ENCODE measurements at places on chromosomes 12 and 14.

- DNase-seq: no peak
Observed at GRCh38 chr12:97257726-97258125, 204.9 kb upstream of the RMST start.

DNA sequence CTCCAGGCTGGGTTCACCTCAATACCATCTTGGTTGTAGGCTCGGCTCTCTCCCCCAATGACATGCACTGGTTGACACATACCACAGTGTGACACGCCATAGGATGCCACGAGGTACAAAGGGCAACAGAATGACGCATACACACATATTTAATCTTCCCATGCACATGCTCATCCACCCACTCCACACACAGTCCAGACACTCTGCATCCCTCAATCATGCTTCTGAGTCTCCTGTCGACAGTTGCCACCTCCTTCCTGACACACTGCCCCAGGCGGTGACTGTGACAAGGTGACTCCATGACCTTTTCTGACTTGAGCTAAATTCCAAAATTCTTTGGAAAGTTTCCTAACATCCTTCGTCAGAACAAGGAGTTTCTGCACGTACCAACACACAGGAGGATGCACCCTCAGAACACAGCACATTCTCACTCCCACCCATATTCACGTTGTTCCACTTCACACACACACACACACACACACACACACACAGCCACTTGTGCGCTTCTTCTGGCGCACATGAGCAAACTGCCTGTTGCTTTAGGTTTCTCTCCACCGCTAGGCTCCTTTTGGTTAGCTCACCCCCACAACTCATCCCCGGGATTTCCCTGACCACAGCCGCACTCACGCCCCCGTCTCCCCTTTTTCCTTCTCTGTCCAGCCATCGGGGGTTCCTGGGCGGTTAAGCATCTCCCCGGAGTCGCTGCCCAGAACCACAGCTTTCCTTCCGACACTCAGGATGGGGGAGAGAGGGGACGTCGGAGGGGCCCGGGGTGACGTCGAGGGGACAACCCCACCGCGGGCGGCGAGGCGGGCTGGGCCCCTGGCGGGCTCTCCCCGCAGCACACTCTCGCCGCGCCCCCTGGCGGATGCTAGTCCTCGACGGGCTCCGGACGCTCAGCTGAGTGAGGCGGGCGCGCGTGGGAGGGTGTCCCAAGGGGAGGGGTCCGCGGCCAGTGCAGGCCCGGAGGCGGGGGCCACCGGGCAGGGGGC is 536 bp upstream of the WNT1 start:
- DNase-seq: no peak

- DNase-seq: no peak
Observed at GRCh38 chr12:50100561-50100960, 3.2 kb upstream of the GPD1 start.

- DNase-seq: no peak
Observed at GRCh38 chr12:108768591-108769500, 37.5 kb upstream of the CORO1C start.

GRCh38 chr14:92687681-92688433 is 60.6 kb downstream of the LGMN start:
- no peak for DNase-seq

GRCh38 chr14:34223373-34224148 is 238.5 kb downstream of the SPTSSA start:
- no peak for DNase-seq

DNA sequence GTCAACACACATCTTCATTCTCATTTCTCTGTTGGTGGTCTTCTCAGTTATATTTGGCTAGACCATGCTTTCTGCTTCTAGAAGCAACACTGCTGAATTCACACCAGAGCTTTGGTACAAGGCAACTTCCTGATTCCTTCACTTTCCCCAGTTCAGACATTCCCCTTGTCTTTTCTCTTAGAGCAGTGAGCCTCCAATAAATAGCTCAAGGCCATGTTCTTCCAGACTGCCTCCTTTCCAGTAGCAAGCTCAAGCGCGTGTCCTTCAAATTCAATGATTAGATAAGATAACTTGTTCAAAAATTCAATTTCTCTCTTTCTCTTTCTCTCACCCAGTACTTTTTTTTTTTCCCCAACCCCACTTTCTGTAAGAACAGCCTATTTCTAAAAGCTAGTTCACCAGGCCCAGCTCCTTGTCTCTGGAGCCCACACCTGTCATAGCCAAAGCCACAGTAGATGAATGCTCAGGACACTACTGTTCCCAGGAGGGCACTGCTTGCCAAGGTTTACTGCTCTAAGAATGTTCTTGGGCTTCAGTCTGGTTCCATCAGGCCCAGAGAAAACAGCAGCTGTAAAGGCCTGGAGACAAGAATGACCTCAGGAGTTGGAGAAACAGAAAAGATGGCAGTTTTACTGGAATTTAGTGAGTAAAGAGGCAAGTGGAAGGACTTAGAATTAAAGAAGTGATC is 17.7 kb downstream of the TBK1 start:
- DNase-seq: no peak

DNA sequence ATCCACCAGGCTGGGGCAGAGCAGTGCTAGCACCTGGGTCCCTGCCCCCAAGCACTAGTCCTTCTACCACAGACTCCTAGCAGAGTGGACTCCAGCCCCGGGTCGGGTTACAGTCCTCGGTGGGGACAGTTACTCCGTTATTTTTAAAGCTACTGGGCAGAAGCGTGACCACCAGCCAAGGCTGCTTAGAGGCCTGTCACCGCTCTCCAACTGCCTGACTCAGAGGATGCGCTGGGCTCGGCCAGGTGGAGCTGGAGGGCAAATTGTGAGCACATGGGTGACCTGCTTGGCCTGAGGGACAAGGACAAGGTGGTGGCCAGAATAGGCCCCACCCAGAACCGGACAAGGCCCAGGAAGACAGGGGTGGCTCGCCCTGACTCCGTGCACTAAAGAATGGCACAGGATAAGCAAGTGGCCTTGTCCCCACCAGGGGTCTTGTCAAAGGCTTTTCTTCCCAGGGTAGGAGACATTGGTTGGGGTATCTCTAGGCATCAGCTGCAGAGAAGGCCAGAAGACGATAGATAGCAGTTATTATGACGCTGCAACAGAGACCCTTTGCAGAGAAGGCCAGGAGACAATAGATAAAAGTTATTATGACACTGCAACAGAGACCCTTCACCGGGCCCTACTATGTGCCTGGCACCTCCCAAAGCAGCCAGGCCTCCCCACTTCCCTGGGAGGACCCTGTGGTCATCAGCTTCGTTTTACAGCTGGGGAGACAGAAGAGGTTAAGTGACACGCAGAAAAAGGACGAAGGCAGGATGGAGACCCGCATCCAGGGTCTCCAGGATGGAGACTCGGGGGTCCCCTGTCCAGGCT is 1.6 kb downstream of the ABCB9 start:
- no peak for DNase-seq

- DNase-seq: no peak
Observed at GRCh38 chr14:62734831-62735230, 310.4 kb downstream of the KCNH5 start.

DNA sequence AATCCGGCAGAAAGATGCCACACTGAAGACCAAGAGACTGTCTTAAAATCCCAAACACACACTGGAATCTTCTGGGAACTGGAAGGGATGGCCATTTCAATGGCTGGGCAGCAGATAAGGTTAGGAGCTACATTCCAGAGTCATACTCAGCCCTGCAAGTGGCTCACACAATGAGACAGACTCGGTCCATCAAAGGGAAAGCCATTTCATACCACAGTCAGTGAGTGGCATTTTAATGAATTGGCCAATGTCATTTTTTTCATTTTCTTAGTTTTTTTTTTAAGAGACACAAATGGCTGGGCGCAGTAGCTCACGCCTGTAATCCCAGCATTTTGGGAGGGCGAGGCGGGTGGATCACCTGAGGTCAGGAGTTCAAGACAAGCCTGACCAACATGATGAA is 17.9 kb downstream of the CIT start:
- DNase-seq: no peak

DNA sequence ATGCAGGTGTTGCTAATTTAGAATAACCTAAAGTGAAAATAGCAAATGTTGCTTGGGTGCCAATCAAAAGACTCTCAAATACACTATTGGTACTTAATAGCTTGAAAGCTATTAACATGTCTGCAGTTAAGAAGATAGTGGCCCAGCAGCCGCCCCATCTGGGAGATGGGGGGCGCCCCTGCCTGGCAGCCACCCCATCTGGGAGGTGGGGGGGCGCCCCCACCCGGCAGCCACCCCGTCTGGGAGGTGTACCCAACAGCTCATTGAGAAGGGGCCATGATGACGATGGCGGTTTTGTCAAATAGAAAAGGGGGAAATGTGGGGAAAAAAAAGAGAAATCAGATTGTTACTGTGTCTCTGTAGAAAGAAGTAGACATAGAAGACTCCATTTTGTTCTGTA is 923.1 kb upstream of the MDGA2 start:
- no peak for DNase-seq

DNA sequence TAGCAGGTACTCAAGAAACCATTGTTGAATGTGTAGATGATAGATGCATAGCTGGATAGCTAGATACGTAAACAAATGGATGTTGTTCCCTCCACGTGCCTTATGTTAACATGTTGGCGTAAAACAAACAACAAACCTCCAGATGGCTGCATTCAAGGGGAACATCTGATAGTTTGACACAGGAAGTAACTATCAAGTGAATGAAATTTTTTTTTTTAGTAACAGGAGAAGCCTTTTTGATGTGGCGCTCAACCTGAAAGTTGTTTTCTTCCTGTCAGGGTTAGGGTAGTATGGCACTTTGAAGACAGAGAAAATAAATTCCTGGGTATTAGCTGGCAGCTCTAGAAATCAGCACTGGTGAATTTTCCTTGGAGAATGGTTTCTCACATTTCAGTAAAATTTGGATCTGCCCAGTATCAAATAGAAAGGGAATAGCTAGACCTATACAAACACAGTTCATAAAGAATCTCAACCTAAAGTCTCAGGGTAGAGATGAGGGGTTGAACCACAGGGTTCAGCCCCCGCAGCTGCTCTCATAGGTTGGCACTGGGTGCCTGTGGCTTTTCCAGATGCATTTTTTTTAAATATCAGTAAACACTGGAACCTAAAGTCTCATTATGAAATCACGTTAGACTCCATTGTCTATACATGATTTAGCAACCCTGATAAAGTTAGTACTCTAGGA is 18.8 kb upstream of the RAP1B start:
- no peak for DNase-seq

- no peak for DNase-seq
Observed at GRCh38 chr14:79911744-79912143, 299.6 kb downstream of the DIO2 start.

- DNase-seq: no peak
Observed at GRCh38 chr14:23577004-23577681, 1.4 kb downstream of the JPH4 start.

DNA sequence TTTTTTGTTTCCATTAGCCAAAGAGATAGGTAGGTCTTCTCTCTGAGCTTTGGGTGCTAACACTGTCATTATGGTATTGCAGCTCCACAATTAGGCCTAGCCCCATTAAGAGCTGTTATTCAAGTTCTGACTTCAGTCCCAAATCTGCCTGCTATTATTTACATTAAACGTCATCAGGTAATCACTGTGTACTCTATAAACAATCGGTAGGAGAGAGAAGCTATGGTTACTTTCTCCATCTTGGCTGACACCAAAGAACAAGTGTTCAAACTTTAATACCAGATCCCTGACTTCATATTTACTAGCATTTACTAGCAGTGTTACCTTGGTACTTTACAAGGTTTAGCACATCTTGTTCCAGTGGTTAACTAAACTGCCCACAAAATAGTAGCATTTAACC is 305.1 kb upstream of the GARIN2 start:
- DNase-seq: no peak

All from AG04449 (cell line).